Activated CD4-positive, CD25-positive, alpha-beta regulatory T cell (primary cell): ENCODE measurements at places on chromosomes 5 and 9.

- no peak for DNase-seq
These were observed 36.2 kb upstream of the ANKRD55 start for GRCh38 chr5:56269216-56269927.

DNA sequence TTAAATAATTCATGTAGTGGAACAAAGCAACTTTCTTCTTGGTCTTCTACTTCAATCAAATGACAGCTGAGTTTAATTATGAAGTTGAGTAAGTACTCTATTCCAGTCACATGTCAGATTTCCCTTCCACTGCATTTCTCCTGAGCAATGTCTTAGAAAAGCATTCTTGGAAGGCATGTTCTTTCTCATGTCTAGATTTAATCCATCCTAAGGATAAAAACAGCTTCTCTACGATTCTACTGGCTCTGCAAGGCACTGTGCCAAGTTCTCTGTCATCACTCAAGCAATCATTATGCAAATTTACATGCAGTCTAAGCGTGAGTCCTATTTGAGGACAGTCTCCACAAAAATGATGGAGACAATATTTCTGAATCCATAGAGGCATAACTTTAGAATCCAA lies 142.4 kb downstream of the YIPF5 start:
- no peak for DNase-seq

- no peak for DNase-seq
These were observed 128.6 kb downstream of the PJA2 start for GRCh38 chr5:109281136-109281690.

DNA sequence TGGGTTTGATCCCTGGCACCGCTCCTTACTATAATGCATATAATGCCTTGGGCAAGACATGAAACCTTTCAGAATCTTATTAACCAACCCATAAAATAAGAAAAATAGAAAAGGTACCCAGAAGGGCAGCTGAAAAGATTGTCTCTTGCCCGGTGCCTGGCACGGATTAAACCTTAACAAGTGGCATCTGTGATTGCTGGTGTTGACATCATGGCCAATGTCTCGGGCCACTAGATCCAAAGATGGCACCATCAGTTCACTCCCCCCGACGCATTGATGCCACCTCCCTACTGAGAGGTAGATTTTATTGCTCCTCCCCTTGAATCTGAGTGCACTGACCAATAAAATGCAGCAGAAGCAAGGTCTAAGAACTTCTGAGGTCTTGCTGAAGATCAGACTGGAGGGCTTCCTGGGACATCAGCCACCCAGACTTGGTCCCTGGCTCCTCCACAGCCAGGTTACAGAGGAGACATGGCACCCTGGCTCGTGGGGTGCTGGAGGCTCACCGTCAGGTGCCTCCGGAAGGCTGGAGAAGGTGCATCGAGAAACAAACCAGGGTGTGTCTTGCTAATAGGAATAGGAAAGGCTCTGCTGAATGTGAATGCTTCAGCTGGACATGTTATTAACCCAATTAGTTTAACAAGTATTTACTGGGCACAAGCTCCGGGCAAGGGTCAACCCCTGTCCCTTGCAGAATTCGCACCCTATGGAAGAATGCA lies 80.0 kb upstream of the COL5A1 start:
- no peak for DNase-seq

GRCh38 chr9:3500044-3500443 lies 25.8 kb downstream of the RFX3 start:
- DNase-seq, result no peak
